ENCODE measurements at places on chromosomes 11 and 22.

DNA sequence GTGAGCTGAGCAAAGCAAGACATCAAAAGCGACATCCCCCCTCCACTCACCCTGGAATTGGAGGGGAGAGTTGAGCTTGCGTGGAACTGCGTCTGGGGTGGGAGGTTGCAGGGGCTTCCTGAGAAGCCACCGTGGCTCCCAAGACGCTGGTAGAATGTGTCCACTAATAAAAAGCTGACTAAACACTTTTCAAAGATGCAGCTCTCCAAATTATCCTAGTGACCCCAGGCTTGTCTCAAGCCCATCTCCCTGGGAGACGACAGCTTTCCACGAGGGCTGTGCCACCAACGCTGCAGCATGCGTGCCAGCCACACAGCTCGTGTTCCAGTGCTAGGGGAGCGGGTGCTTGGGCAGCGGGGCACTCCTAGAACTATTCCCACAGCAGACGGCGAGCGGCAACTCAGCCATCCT is 6.3 kb upstream of the GAL start:
- DNase-seq: no peak

- DNase-seq: no peak
These were observed 437 bp downstream of the SLC43A3 start for GRCh38 chr11:57426439-57426928.

- DNase-seq: no peak
These were observed 9.7 kb downstream of the ABTB2 start for GRCh38 chr11:34348096-34348495.

- DNase-seq: no peak
These were observed 16.8 kb downstream of the ANO3 start for GRCh38 chr11:26348776-26349175.

GRCh38 chr11:25794804-25795203 is 537.1 kb upstream of the ANO3 start:
- DNase-seq: no peak

DNA sequence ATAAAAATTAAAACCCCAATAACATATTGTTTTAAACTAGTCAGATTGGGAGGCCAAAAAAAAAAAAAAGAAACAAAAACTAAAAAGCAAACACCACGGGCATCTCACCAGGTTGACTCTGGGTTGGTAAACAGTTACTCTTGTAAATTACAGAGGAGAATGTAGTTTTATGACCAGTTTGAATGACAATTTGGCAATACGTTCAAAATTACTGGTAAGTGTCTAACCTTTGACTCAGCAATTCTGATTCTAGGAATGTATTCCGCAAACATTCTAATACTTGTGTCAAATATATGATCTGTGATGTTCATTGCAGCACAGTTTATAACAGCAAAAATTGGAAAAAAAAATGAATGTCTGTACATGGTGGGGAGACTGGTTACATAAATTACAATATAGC is 1376.0 kb downstream of the TBC1D22A start:
- no peak for DNase-seq

DNA sequence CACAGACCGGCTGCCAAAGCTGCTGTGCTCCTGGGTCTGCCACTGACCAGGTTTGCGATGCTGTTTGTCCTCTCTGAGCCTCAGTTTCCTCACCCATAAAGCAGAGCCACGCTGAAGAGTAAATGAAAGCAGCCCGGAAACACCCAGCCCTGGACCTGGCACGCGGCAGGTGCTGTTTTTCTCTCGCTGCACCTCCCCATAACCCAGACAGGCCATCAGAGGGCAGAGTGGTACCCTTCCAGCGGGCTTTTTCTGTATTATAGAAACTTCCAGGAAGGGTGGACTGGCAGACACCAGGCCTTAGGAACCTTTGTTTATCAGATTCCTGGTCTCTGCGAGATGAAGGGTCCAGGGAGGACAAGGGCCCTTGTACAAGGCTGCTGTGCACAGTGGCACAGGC is 17.9 kb upstream of the FGF19 start:
- no peak for DNase-seq

DNA sequence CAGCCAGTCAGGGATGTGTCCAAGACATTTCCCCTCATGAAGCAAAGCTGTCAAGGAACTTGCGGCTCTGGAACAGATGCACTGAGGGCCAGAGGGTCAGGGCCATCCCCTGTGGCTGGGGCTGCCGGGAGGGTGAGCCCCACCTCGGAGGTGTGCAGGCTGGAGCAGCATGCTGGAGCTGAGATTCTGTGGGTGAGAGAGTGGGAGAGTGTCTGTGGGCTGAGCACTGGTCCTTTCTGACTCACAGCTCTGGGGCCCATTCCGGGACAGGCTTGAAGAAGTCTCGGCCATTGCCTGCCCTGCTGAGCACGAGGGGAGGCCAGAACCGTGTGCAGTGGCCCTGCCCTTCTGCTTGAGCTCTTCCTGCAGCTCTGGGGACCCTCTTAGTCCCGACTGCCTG is 2.1 kb downstream of the OMP start:
- no peak for DNase-seq

- no peak for DNase-seq
These were observed 13.6 kb upstream of the CD3E start for GRCh38 chr11:118290923-118291322.

DNA sequence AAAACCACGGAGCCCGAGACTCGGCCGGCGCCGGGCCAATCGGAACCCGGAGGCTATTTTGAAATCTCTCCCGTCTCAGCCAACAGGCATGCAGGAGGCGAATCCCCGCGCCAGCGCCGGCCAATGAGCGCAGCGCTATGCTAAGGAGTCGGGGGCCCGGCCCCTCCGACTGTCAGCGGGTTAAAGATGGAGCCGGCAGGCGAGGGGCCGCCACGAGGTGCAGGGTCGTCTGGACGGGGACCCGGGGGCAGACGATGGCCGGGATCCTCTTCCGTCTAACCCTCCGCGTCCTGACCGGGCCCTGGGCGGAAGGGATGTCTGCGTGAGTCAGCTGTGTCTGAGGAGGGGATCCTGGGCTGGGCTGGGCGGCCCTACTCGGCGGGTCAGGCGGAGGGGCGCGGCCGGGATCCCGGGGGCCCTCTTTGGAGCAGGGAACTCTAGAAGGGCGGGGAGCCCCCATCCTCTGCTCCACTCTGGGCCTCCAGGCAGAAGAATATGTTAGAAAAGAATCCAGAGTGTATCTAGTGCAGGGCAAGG is 10.0 kb downstream of the SDF2L1 start:
- peak; percentile 93 for DNase-seq

- peak; percentile 85 for DNase-seq
These were observed 357.3 kb downstream of the CTTN start for GRCh38 chr11:70755410-70756158.

DNA sequence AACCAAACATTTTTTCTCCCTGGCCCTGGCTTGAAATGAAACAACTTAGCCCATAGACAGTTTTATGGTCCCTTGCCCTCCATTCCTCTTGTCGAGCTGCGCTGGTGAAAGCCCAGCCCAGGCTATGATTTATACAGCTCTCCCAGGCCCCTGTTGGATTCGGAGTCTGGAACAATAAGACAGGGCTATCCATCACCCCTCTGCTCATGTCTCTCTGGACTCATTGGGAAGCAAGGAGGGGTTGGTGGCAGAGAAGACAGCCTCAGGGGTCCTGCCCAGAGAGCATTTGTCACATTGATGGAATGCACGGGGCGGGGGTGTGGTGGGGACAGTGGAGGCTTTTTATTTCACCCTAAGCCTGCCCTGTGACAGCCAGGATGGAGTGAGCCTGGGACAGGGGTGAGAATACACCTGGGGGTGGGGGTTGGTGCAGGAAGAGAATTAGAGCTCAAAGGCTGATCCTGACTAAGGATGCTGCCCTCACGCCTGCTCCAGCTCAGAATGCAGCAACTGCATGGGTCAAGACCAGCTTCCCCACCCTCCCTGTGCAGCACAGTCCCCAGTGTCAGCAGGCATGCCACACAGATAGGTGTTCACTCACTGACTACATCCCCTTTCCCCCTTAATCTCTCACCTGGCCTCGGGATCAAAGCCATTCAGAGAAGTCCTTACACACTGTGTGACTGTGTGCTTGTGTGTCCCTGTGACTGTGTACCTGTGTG is 10.0 kb upstream of the PKNOX2 start:
- no peak for DNase-seq

DNA sequence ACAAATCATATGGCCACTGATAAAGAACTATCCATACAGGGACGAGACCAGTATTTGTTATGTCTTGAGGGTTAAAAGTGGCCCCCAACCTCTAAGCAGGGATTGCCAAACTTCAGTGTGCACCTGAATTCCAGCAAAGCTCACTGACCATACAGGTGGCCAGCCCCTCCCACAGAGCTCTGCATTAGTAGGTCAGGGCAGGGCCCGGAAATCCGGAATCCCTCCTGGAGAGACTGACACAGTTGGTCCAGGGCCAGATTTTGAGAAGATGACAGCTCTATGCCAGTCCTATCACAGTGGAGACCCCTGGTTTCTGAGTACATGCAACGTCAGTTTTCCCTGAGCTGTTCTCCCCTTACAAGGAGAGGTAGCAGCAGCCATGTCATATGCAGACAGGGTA is 20.8 kb downstream of the VPS37C start:
- DNase-seq: no peak
